ENCODE measurements at places on chromosomes 3 and 15.

- DNase-seq = no peak
These were observed 99.8 kb upstream of the CHMP2B start for GRCh38 chr3:87127281-87127680.

DNA sequence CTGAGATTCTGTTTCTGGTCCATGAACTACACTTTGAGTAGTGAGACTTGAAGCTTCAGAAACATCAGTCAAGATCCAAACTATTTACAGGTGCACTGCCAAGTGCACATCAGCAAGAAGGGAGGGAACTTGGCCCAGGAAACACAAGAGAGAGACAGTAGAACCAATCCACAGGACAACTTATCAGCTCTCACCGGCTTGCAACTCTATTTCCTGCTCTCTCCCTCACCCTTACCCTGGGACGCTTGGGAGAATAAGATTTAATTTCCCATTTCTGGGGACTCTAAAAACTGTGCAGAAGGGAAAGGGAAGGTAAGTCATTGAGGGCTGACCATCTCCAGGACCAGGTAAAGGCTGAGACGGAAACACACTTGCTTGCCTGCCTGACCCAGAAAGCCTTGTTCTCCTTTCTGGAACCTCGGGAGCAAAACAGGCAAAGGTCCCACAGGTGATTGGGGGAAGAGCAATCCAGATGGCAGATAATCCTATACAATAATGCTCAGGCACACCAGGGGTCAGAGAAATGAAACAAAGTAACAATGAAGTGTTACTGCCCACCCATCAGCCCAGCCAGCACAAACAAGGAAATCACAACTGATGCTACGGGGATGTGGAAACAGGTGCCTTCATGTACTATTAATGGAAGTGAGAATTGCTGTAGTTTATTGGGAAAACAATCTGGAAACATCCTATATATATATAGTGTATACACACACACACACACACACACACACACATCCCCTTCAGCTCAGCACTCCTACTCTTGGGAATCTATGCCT lies 154.4 kb downstream of the XXYLT1 start:
- DNase-seq = no peak

DNA sequence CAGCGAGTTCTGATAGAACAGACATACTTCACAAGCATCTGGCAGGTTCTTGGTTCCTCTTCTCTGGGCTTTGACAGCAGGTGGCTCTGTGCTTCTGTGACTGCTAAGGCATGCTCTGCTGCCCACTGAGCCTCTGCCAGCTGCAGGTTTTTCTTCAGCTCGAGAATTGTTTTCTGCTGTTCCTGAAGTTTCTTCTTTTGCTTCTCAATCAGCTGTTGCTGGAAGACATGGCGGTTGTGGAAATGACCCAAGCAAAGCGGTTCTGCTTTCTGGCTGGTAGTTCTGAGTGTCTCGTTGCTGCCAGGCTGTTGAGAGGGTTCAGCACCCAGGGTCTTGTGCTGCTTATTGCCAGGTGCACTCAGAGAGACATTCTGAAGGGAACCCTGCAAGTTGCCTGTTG lies 50.8 kb downstream of the CCDC191 start:
- no peak for DNase-seq

DNA sequence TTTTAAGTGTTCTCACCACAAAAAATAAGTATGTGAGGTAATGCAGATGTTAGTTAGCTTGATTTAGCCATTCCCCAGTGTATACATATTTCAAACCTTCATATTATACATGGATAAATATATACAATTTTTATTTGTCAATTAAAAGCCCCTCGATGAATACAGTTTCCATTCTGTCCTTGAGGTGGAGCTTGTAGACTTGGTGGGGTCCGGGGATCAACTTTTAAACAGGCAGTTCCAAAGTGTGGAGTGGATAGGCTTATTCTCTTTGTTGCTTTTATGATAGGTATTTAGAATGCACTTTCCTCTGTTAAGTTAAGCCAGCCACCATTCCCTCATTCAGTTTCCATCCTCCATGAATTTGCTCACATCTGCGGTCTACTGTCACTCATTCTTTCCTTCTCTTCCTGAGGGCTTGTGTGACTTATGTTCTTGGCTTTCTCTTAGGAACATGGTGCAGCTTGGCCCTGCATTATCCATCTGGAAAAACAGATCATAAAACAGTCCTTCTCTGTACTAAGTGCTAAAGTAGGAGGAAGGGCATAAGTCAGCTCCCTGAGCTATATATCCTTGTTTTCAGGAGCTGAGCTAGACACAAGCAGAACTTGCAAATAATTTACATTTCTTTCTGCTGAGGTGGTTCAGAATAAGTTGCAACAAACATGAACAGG lies 149.1 kb downstream of the NFKBIZ start:
- no peak for DNase-seq

DNA sequence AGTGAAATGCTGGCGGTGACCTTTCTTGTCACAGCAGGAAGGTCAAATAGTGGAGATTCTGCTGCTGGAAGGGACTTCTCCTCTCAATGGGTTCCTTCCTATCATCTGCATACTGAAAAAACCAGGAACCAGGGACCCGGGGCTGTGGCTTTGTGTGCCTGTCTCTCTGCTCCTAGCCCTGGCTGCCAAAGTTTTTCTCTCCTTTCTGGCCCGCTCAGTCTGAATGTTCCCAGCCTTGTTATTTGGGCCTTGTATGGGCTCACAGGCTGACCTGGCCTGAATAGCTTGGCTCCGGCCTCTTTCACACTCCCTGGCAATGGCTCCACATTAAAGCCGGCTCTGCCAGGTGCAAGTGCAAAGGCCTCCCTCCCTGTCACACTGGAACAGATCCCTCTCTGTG lies 94.7 kb downstream of the LRIG1 start:
- no peak for DNase-seq

DNA sequence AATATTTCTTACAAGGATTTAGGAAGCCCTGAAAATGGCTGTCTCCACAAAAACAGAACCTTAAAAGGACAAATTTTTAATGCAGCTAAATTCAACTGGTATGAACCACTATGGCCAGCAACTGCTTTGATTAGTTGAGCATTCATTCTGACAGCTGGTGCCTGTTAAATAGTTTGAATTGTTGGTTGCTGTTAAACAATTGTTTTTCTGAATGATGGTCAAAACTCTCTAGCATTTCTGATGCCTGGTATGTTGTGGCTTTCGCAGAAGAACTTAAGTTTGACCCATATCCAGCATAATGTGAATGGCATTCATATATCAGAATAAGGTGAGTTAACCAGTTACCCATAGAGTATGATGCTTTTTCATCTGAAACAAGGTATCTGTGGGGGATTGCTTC lies 138.4 kb downstream of the MEIS2 start:
- DNase-seq = no peak

DNA sequence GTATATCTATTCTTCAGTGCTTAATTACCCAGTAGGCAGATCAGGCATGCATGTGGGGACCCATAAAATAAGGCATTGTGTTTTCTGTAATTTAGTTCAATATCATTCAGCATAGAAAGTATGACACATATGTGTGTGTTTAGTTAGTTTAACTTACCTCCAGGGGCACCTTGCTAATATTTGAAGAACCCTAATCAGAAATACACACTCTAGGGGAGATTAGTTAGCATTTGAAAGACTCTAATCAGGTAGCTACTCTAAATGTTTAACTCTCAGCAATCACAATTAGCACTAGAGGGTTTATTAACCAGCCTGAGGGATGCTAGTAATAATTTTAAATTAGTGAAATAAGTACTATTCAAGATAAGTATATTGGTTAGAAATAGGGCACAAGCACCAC lies 104.5 kb downstream of the ECT2 start:
- DNase-seq = no peak

GRCh38 chr3:169305460-169305859 lies 358.1 kb downstream of the MECOM start:
- DNase-seq = no peak

DNA sequence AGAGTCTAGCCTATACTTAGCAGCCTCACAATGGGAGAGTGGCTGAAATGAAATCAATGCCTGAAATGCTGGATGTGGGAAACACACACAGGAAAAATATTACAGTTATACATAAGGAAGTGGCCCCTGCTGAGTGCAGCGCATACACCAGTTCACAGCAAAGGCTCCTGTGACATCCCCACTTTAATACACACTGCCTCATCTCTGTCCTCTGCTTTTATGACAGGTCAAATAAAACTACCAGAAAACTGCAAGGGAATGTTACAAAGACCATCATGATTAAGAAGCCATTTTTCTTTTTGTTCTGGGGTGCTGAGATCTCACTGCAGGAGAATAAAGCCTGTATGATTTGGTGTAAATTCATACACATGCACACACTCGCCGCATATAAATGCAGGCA lies 214.3 kb downstream of the ARRDC4 start:
- no peak for DNase-seq

DNA sequence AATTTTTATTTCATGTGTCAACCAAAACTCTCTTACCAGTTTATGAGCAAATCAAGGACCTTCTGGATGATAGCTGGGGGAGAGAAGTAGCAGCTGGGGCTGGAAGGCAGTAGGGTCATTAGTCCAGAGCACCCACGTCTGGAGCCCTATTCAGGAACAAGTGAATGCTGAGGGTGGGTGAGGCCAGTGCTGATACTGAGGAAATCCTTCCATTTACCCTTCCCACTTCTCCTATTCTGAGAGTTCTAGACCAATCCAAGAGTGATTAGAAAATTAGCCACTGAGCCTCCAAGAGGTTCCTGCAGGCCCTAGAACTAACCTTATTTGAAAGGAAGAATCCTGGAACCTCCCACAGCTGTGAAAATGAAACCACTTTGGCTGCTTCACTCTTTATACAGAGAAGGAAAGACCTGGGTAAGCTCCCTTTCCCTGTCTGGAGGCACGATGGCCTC lies 46.2 kb upstream of the VILL start:
- DNase-seq = no peak

DNA sequence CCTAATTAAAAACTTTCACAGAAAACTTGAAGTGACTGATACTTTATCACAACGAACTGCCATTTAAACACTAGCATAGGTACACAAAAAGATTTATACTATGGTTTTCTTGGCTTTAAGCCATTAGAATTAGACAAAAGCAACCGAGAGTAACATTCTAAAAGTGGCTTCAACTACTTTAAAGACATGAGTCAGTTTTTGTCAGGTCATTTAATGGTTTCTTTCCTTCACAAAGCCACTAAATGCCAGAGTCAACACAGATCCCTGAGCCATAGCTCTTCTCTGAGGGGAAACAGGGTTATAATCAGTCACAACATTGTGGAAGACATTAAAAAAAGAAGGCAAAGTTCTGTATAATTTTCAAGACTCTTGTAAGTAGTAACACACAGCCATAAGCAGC lies 54.6 kb downstream of the CAPN3 start:
- DNase-seq = no peak

- no peak for DNase-seq
These were observed 7.6 kb downstream of the MFGE8 start for GRCh38 chr15:88905576-88905975.

DNA sequence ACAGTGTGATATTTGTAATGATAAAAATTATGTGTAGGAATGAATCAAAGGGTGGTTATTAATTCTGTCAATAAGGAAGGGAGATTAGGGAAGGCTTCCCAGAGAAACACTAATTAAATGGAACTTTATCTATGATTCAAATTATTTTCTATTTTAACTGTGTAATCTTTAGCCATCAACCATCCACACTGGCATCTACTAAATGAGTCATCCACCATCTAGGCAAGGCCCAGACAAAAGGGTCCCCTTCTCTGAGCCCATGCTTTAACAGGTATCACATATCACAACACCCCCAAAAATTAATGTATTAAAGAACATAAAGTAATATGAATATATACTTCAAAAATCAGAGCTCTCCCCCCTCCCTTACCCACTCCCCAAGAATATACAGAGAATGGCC lies 19.9 kb upstream of the TPM1 start:
- no peak for DNase-seq

DNA sequence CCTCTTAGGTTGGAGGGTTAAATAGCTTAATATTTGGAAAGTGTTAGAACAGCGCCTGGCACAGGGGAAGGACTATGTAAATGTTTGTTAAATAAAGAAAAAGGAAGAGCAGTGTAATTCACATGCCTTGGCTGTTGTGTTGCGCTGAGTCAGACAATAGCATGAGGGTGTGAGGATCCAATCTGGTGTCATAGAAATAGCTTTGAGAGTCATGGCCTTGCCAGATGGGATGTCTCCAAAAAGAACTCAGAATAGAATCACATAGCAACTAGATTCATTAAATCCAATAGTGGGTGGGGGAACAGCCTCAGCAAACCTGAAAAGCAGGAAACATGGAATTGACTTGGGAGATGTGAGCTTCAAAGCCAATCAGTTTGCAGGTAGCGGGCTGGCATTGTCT lies 3.9 kb upstream of the RBSN start:
- DNase-seq = no peak

DNA sequence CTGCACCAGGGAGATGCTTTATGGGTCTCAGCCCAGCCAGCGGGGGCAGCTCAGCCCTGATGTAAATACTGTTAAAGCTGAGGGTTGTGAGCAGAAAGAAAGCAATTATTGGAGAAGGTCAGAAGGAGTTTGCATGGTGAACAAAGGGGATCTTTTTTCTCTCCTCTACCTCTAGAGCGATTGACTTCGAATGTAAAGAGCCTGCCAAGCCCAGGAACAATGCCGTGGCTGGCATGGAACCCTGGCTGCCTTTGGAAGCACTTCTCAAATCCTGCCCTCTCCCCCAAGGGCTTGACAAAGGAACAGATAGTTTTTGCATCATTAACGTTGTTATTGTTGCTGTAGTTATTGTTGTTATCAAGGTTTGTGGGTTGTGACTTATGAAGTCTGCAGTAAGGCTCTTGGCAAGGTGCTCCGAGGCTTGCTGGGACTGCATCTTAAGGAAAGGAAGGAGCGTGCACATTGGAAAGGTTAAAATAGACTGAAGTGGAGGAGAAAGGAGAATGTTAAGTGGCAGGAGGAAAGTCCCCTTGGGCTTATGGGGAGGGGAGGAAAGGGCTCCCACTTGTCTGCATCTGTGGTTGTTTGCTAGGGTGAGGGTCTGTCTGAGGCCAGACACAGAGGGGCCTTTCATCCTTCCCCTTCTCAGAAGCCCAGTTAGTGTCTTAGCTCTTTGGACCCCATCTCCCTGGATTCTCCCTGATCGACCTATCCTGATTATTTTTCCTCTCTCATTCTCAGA lies 16.7 kb downstream of the PDIA5 start:
- DNase-seq = no peak

GRCh38 chr3:43181202-43181821 lies 75.4 kb upstream of the POMGNT2 start:
- DNase-seq = peak; percentile 29

GRCh38 chr15:63822580-63822979 lies 11.2 kb downstream of the HERC1 start:
- no peak for DNase-seq

- DNase-seq = no peak
These were observed 79.9 kb downstream of the CHSY1 start for GRCh38 chr15:101171954-101172353.

- no peak for DNase-seq
These were observed 530.9 kb upstream of the CBLB start for GRCh38 chr3:106399761-106400160.

- no peak for DNase-seq
These were observed 18.9 kb downstream of the EFCAB12 start for GRCh38 chr3:129409541-129409940.

- DNase-seq = no peak
These were observed 805.3 kb upstream of the LMCD1 start for GRCh38 chr3:7696320-7696719.
